ENCODE measurements at places on chromosomes 16 and 17.
A peak's percentile ranks its signal among the peaks of the same experiment; 100 is the strongest.

- DNase-seq = no peak
Observed at GRCh38 chr17:76529224-76530094, 8.1 kb downstream of the CYGB start.

DNA sequence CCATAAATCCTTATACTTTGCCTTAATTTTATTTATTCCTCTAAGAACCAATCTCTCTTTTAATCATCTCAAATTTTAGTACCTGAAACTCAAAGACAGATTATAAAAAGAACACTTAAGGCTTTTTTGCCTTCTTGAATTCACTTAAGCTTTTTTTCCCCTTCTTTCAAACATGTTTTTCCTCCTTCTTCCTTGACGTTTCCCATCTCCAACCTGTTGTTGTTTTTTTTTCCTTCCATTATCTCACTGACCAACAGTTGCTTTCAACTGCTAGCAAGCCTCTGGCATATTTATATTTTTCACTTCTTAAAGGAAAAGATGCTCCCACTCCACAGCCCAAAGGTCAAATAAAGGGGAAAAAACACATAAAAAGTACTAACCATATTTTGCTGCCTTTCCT lies 32.2 kb downstream of the SPOP start:
- no peak for DNase-seq

DNA sequence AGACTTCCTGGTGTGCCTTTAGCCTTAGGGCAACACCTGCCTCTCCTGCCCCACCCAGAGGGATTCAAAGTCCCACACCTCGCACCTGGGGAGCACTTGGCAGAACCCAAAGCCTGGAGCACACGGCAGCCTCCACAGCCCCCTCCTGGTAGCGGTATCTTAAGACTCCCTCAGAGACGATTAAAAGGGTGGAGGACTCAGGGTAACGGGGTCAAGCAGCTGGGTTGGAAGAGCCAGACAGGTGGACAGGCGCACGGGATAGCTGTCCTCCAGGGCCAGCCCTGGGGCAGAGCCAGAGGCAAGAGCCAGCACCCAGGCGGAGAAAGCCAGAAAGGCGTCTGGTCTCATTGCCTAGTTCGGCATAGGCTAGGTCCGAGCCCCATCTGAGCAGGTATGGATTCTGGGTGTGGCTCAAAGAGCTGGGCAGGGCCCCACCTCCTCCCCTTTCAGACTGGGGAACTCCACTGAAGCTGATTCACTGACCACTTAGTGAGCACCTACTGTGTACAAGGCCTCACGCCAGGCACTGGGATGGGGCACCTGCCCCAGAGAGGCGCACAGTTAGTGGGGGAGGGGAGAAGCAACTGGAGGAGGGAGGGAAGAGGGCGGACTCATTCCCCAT lies 55.0 kb upstream of the MEAK7 start:
- DNase-seq = peak; percentile 96

DNA sequence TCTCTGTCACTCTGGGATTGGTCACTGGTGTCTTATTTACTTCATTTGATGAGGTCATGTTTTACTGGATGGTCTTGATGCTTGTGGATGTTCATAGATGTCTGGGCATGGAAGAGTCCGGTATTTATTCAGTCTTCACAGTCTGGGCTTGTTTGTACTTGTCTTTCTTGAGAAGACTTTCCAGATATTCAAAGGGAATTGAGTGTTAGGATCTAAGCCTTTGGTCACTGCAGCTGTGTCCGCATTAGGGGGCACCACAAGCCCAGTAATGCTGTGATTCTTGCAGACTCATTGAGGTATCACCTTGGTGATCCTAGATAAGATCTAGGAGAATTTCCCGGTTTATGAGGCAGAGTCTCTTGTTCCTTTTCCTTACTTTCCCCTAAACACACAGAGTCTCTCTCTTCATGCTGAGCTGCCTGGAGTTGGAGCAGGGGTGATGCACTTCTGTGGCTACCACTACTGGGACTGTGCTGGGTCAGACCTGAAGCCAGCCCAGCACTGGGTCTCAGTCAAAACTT lies 214.7 kb downstream of the SPECC1 start:
- DNase-seq = no peak

GRCh38 chr16:68360956-68361355 lies 50.1 kb downstream of the PRMT7 start:
- no peak for DNase-seq

- no peak for DNase-seq
Observed at GRCh38 chr17:8442310-8442709, 6.6 kb downstream of the NDEL1 start.

GRCh38 chr17:44053125-44053872 lies 13.2 kb downstream of the LSM12 start:
- peak; percentile 10 for DNase-seq

DNA sequence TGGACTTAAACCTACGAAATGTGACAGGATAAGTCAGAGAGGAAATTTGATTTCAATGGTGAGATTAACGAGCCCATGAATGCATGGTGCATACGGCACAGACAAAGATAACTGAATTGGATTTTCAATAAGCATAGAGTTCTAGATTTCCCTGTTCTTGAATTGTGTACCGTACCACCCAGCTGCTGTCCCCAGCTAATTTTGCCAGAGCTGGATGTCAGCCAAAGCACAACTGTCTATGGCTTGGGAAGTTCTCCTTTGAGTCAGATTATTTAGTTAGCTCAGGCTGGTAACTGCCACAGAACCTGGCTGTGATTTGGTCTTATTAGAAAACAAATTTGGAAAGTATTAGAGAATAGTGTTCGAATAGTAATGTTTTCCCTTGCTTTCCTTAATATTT lies 143.1 kb downstream of the CDH13 start:
- no peak for DNase-seq
